ENCODE measurements at places on chromosomes 6 and 20. TPM values are rescaled to one million over a fixed set of nuclear protein-coding genes. Genes with fewer than 3 reads are reported as not detected.

DNA sequence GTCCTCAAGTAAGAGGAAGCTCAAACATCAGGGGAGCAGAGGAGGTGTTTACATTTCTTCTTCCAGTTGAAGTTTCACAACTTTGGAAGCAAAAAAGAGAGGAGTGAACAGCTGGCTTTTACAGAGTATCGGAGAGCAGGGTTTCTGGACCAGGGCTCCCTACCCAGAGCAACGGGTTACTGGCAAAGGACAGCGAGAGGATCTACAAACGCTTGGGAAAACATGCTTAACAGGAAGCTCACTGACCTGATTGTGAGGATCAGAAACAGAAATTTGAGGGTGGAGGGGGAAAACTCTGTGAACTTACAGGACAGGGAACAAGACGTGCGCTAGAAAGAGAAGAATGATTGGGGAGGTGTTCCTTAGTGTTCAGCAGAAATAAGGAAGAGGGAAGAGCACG is 85.7 kb upstream of the TAB2 start:
- no peak for DNase-seq

GRCh38 chr20:47296950-47297349 is 59.5 kb downstream of the ZMYND8 start:
- DNase-seq: no peak

DNA sequence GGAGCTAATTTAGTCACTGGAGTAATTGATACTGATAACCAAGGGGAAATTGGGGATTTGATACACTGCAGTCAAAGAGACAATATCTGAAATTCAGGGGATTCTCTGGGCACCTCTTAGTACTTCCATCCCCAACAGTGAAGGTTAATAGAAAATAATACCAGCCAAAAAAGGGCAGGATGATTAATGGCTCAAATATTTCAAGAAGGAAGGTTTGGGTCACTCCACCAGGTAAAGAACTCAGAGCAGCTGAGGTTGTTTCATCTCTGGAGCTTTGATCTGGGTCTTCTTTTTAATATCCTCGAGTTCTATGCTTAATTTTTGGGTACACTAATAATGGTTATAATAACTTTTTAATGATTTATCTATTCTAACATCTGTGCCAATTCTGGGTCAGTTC is 70.8 kb downstream of the CDKAL1 start:
- DNase-seq: no peak

GRCh38 chr6:125797886-125798444 is 7.2 kb downstream of the NCOA7 start:
- DNase-seq: no peak

DNA sequence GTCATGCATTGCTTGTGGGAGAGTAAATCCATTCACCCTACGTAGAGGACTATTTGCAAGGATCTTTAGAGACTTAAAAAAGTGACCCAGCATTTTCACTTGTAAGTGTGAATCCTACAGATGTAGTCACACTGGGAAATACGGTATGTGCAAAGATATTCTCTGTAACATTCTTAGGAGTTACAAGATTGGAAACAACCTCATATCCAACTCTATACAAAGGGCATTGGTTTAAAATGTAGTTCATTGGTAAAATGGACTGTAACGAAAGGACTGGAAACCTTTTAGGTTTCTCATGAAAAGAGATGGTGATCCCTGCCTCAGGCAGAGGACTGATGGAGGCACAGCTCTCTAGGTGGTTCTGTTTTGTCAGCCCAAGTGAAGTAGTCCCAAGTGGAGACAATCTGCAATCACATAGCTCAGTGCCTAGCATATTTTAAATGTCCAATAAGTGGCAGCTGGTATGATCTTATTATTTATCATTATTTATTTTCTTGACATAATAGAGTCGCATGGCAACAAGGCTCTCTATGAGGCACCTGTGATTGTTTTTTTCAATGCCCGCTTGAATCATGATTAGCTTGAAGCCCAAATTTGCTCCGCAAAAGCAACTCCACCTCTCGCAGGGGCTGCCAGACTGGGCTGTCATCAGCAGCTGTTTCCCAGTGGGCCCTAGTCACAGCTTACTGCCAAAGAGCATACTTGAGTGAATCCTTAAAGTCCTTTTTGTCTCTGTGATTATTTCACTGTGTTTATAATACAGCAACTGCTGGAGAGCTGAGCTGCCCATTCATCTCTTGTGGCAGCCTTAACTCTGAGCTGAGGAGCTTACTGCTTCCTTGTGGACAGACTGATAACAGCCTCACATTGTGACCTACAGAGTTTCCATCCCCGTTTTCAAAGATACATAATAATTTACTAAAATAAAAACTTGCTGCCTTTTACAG is 19.8 kb upstream of the ENPP1 start:
- DNase-seq: no peak

DNA sequence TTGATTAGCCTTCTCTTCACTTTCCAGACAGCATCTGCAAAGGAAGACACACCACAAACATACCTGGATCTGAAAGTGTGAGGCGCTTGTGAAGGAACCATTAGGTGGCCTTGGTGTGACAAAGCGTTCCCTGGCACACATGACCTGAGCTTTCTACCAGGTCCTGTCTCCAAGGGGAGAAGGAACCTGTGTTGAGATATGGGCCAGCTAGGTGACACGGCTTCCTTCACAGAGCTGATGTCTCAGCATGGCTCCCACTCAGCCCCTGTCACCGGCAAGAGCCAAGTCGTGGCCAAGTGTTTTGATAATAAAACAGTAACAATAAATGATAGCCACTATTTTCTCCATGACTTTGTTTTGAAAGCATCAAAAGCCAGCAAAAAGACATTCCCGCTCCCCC is 20.3 kb upstream of the TAGAP start:
- DNase-seq: no peak

GRCh38 chr6:79911992-79912391 is 35.4 kb downstream of the ELOVL4 start:
- DNase-seq: no peak

- no peak for DNase-seq
These were observed 315.1 kb downstream of the CDH4 start for GRCh38 chr20:61567204-61567603.

GRCh38 chr6:163679753-163680152 is 265.2 kb downstream of the QKI start:
- DNase-seq: no peak

GRCh38 chr6:81575442-81575841 is 177.0 kb downstream of the TENT5A start:
- no peak for DNase-seq

- peak; percentile 99 for DNase-seq
These were observed at the start of the genes RPS18 and VPS52 for GRCh38 chr6:33271468-33272274. Gene RPS18, plus strand, starts transcription at chr6:33272075. Its CDS starts 45 bp downstream, at chr6:33272120. Gene VPS52, minus strand, starts transcription at chr6:33271876. Its CDS starts 201 bp downstream, at chr6:33271675.

HNF4A gene
- 0.63 TPM for total RNA-seq

BTNL2 gene
- total RNA-seq: not detected

PLEKHG1 gene
- 11.5 TPM for total RNA-seq

ESR1 gene
- 1.7 TPM for total RNA-seq

MUC21 gene
- total RNA-seq: not detected

LPA gene
- total RNA-seq: not detected
